Anterior cingulate cortex (tissue), 58 donors: ENCODE measurements at places on chromosomes 3 and 15.
A peak's percentile ranks its signal among the peaks of the same experiment; 100 is the strongest.

DNA sequence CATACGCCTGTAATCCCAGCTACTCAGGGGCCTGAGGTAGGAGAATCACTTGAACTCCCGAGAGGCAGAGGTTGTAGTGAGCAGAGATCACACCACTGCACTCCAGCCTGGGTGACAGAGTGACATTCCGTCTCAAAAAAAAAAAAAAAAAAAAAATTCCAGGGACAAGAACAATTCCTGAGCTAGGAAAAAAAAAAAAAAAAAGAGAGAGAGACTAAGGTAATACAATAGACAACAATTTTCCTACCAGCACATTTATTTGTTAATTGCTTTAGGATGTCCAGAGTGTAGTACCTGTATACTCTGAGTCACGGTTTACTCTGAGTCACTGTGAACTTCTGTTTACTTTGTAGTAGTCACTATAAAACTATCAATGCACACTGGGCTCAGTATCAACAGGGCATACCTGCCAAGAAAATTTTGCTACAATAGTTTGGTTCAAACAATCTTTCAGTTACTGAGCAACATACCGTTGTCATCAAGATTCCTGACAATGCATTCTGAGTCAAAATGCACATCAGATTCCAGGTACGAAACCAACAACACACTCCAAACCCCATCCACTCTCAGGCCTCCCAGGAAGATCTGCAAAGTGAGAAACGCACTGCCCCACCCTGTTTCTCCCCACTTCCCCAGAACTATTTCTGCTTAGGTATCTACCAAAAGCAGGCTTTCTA lies 28.3 kb downstream of the IGF2BP2 start:
- no peak for DNase-seq

- peak; percentile 28 for DNase-seq
Measured at GRCh38 chr15:70605606-70606410, 157.6 kb downstream of the UACA start.

DNA sequence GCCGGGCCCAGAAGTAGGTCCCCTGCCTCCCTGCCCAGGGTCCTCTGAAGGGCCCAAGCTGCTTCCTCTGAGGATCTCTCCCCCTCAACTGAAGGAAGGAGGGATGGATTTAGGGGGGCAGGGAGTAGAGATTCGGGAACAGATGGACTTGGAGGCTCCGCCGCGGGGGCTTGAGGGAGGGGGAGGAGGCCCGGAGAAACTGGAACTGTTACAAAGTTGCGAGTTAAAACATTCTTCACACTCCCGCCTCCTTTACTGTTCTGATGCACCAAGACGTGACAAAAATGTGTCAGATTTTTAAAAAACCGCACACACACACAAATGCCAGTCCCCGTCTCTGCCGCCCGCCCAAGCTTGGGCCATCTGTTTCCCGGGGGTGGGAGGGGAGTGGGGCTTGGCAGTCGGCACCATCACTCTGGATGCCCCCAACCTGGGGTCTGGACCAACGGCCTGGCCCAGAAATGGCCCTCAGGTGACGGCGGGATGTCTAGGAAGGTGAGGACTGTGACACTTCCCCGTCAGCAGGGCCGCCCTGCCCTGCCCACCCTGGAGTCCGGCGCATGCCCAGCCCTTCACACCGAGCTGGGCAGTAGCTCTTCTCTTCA lies 25.0 kb upstream of the LINGO1 start:
- DNase-seq = peak; percentile 50

DNA sequence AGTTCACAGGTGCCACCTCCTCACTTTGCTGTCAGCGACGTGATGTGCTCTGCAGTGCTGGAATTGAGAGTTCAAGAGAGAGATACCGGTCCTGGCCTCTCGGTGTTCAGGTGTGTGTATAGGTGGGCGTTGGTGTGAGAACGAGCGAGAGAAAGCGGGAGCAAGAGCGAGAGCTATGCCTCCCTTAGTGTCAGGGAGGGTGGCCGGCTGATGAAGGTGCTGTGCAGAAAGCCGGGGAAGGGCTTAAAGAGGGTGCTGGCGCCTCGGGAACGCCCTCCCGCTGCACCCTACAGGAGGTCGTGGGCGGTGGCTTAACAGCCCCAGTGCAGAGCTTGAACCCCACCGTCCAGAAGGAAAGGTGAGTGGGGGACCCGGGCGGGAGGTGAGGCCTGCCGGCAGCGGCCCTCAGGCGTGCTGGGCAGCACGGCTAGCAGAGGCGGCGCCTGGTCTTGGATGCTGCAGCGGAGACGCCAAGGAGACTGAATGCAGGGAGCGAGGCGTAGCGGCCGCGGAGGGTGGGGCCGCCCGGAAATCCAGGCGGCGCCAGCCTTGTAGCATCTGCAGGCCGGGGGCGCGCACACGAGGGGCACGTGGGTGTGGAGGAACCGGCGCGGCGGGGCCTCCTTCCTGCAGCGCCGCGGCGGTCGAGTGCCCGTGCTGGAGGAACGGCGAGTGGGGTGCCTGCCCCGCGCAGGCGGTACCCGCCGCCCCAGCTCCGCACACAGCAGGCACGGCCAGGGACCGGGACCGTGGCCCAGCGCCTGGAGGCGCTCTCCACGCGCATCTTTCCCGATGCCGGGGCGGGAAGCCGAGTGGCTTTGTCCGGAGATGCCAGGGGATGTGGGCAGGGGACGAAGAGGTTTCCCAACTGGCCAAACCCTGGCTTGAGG lies 246.8 kb upstream of the TOPAZ1 start:
- DNase-seq = peak; percentile 72

GRCh38 chr3:151430821-151431484 lies 29.9 kb downstream of the IGSF10 start:
- DNase-seq = no peak

DNA sequence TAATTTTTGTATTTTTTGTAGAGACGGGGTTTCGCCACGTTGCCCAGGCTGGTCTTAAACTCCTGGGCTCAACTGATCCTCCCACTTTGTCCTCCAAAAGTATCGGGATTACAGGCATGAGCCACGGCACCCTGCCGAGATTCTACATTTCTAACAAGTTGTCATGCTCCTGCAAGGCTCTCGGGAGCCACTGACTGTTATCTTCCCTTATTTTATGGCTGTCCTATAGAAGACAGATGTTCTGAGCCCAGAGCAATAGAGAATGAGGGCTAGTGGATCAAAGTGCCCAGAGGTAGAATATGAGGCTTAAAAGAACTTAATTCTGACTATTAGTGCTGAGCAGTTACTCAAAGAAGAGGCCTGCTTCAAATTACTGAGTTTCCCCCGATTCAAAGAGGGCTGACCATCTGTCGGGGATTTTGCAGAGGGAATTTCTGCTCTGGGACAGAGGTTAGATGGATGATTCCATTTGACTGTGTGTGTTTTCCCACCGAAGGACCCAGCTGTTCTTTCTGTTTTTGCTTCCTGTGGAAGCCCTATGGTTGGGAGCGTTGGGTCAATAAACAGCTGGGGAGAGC lies 39.5 kb downstream of the ITPR1 start:
- DNase-seq = no peak

DNA sequence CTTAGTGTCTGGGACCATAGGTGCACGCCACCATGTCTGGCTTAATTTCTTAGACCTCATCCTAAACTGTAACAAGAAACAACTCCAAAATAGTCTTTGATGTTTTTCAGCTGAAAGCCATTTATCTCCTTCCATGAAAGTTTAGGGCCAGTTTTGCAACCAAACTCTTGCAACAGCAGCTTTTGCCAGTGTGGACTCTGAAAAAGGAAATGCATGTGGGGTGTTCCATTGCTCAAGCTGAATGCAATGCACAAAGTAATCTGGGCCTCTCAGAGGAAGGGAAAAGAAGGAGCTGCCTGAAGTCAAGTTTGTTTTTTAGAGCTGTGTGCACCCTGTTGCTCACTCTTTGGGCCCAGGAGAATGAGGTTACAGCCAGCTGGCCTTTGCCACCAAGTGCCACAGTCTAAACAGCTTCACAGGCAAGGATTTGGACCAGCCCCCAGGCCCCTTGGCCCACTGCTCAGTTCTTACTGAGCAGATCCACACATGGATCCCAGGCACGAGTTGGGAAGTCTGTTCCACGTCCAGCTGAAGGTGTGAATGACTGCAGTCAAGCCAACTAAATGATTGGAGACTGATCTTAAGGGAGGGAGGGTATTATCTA lies 212.3 kb upstream of the LRRFIP2 start:
- DNase-seq = no peak

GRCh38 chr3:63979093-63979885 lies 44.0 kb downstream of the PSMD6 start:
- no peak for DNase-seq

- DNase-seq = no peak
Measured at GRCh38 chr15:58484791-58485600, 53.2 kb downstream of the LIPC start.

- DNase-seq = no peak
Measured at GRCh38 chr3:52374173-52374572, 58.1 kb downstream of the DNAH1 start.

- DNase-seq = peak; percentile 15
Measured at GRCh38 chr15:89672221-89673164, 6.7 kb downstream of the PLIN1 start.

DNA sequence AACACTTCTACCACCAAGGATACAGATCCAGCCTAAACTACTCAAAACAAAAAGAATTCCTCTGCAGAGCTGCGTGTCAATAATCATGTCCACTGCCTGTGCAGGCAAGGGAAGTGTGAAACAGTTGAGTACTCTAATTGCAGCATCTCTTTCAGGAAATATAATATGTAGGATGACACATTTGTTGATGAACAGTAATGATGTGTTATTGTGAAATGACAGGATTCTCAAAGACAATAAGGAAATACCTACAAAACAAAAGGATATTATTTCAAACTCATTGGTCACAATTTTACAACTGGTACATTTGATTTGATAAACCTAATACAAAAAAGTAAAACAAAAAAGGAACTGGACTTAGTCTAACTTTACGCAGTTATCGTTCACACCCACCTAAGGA lies 4.4 kb downstream of the SPG11 start:
- no peak for DNase-seq

DNA sequence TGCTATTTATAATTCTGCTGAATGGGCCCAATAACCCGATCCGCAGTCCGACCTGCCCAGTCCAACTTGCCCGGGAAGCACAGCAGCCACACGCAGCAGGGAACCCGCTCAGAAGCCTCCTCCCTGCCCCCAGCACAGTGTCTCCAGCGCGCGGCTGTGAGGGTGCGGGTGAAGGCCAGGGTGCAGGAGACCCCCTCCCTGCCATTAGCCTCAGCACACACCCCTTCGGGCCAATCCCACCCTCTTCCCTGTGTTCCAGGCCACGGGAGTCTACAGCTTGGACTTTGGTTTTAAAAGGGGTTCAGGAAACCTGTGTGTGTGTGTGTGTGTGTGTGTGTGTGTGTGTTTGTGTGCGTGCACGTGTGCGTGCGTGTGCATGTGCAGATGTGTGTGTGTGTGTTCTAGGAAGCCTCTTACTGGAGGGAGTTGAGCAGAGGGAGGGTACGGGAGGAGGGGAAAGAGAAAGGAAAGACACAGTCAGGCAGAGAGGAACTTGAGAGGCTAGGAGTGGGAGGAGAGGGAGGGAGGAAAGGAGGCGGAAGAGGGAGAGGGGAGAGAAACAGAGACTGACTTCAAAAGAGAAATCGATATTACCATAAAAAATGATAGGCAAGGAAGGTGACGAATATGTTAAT lies 34.2 kb downstream of the ATP2B2 start:
- no peak for DNase-seq

- no peak for DNase-seq
Measured at GRCh38 chr15:89657686-89658200, 2.5 kb upstream of the KIF7 start.

DNA sequence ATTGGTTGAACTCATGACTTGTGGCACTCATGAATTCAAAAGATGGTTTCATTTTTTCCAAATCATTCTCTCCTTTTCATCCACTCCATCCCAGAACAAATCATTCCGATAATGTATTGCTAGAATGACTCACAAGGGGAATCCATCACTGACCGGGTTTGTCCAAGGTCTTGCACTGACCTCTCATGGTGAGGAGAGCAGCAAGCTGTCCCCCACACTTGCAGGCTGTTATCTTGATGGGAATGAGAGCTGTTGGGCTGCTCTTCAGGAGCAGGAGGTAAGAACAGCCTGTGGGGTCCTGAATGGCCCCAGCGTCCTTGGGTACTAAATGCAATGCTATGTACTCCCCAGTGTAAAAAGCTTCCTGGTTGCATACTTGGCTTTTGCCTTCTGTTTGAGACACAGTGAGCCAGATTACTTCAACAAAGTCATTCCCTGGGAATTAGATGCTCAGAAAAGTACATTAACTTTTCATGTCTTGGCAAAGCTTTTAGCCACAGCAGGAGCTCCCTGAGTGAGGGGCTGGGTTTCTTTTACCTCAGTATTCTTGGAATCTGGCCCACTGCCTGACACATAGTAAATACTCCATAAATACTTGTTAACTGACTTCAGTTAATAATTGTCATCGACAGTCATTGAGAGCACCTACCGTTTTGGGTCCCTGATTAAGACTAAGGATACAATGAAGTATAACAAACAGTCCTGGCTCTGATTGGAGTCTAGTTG lies 24.1 kb downstream of the CCNL1 start:
- no peak for DNase-seq
